ENCODE measurements at places on chromosomes 4 and X.

DNA sequence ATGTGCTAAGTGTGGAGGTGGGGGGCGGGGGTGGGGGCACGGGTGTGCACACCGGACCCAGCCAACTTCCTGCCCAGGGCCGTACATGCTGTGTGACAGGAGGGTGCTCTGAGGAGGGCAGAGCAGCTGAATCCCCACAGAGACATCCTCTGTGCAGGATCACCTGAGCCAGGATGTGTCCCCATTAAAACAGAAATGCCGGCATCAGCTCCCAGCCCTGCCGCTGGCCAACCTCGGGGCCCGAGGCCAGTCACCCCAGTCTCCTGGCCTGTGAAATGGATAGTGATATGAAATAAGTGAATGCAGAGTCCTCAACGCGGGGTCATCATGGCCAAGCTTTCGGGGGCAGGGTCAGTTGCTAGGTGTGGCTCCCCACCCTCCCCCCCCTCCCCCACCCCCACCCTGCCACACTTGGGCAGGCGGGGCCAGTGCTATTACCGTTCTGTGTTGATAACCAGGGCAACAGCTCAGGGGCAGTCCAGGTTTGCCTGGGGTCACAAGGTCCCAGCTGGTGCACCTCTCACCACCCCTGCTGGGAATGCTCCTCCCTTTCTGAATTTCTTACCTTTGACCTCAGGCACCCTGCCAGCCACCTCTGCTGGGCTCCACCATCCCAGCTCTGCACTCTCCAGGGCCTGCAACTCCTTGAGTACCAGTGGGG is 227.2 kb upstream of the PSAPL1 start:
- no peak for DNase-seq

GRCh38 chrX:148457279-148457678 is 43.1 kb upstream of the AFF2 start:
- no peak for DNase-seq

DNA sequence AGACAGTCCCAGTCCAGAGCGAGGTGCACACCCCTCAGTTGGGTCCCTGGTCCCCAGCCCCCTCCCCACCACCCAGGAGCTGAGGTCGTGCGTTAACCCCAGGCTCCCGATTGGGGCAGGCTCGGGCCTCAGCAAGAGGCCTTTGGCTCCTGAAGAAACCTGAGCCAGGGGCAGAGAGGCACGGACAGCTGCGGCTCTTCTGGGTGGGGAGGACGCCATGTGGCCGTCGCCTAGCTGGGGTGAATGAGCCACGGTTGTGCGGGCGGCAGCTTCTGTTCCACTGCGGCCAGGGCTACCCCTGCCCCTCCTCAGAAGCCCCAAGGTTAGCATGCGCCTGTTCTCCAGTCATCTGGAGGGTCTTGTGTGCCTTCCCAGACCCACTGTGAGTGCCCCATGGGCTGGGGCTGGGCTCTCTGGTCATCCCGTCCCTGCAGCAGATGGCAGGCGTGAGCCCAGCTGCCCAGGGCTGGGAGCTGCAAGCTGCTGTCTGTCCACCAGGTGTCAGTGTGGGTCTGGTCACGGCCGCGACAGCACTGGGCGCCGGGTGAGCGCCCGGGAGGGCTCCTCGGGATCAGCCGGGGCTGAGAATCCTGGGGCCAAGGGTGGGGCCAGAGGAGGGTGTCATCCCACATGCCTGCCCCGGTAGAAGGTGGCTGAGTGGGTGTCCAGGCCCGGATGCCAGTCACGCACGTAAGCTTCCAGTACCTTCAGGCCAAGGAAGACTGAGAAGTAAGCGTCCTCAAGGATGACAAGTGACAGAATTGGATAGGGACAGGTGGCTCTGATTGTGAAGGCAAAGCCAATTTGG is 21.9 kb downstream of the ATP2B3 start:
- DNase-seq: no peak

DNA sequence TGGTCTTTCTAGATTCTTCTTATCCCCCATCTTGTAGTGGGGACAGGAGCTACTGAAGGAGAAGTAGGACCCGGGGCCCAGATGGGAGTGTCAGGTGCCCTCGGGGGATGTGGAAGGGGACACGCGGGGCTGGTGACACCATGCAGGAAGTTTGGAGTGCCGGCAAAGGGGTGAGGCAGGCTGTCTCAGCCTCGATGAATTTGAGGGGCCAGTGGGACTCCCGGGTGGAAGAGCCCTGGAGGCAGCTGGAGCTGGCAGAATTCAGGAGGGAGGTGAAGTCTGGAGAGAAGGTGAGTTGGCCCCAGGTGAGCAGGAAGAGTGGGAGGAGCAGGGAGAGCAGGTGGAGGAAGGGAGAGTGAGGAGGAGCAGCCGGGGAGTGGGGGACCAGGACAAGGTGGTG is 101.7 kb downstream of the CPZ start:
- no peak for DNase-seq

GRCh38 chrX:100650841-100651240 is 6.8 kb downstream of the SRPX2 start:
- no peak for DNase-seq

Measured in glomerular endothelial cell (primary cell).